HT-29 (cell line): ENCODE measurements at places on chromosomes 6 and 20. TPM values are rescaled to one million over a fixed set of nuclear protein-coding genes. Genes with fewer than 3 reads are reported as not detected.

GRCh38 chr6:114407426-114408035, 64.7 kb upstream of the HS3ST5 start:
- DNase-seq, result no peak

The FHL5 gene
- not detected in 2 replicates for total RNA-seq

GRCh38 chr20:31770243-31770642, 31.2 kb downstream of the TPX2 start:
- no peak for DNase-seq

DNA sequence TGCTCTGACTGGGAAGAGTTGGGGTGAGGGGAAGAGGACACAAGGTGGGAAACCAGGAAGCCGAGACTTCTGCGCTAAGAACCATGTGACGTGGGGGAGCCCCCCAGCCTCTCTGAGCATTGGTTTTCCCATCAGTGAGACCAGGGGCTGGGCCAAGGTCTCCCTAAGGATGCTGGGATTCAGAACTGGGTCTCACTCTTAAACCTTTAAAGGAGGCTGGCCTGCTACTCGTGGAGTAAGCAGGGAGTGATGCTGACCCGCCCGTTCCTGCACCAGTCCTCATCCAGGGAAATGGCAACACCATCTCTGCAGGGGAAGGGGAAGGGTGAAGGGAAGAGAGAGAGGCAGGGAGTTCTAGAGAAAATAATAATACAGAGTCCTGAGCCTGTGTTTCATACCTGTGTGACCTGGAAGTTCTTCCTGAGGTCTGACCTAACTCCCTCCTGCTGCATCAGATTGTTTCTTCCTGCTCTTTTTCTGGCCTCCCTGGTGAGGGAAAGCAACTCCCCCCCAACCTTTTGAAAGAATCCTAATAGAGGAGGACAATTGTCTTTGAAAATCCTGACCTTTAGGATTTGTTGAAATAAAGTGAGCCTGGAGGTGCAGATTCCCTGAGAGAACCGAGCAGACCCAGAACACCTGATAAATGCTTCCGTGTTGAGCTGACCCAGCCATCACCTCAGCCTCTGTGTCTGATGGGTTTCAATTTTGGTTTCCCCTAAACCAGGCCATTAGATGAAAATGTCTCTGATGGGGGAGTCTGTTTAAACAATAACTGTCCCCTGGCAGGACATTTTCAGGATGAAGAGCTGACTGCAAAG, 3.0 kb upstream of the GRM4 start:
- DNase-seq, result no peak
